ENCODE measurements at places on chromosomes 1 and 21.

- no peak for DNase-seq
Observed at GRCh38 chr1:40407453-40407852, 33.9 kb downstream of the SMAP2 start.

DNA sequence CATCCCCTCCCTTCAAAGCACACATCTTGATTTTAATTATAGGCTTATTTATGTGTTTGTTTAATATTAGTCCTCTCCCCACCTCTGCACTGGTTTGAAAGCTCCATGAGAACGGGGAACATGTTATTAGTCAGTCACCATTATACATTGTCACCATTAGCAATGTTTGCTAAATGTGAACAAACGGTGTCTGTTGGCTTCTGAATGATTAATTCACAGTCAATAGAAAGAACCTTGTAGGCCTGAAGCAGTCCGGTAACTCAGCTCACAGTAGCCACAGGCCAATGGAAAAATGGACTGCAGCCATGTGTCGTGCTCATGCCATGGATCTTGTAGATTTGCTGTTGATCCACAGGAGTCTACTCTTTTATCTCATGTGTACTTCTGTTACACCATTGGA, 49.7 kb upstream of the NHLH2 start:
- DNase-seq: no peak

GRCh38 chr1:70355920-70356319, 1.4 kb upstream of the ANKRD13C start:
- no peak for DNase-seq

DNA sequence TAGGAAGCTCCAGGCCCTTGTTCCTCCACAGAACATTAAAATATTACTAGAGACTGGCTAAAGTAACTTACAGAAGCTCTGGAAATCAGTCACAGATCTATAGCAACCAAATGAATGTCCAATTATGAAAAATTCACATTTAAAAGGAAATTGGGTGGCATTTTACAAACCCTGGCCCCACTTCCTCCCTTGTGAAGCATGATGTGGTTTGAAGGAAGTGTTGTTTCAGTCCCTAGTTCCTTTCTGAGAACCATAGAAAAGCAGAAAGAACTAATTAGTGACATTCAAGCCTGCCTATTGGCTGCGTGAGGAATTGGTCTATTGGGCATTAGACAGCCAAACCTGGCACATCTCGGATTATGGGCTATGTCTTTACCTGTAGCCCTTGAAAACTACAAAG, 649.7 kb upstream of the NEGR1 start:
- DNase-seq: no peak

All from Panc1 (cell line).